RKO (cell line): ENCODE measurements at places on chromosomes 4 and X.

- no peak for DNase-seq
Observed at GRCh38 chr4:161704040-161704439, 459.8 kb downstream of the FSTL5 start.

- no peak for DNase-seq
Observed at GRCh38 chr4:2331519-2332200, 69.8 kb upstream of the MXD4 start.

- no peak for DNase-seq
Observed at GRCh38 chrX:153780678-153781427, at the start of gene SRPK3. TSS of gene SRPK3 (plus strand) at chrX:153781041. CDS start at chrX:153781087, 46 bp downstream.

DNA sequence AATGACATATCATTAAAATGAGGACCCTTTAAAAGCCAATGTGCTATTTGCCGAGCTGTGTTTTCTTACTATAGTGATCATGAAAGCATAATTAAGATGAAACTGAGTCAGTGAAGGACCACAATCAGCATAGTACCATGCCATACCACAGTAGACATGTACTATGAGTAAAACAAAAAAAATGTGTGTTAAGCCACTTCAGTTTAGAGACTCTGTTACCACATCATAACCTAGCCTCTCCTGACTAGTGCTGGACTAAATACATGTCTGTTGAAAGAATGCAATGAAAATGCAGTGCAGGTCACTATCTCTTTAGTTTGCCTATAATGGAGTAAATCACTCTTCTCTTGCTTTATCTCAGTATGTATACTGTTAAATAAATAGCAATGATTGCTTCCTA, 12.3 kb upstream of the DDX53 start:
- DNase-seq, result no peak

DNA sequence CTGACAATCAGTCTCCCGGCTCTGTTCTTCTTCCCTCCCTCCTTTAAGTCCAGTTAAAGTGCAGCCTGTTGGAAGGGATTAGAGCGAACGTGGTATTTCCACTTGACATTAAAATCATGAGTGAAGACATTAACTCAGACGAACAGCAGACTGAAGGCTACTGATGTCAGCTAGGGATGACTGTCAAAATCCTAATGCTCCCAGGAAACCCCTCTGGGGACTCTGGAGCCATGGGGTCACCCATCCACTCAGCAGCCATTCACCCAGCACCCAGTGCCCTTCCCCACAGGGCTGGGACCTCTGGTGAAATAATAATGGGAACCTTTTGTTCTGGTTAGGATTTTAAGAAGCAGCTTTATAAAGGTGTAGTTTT, 113.9 kb downstream of the DRD5 start:
- no peak for DNase-seq
